ENCODE measurements at places on chromosomes 2 and 18. TPM values are rescaled to one million over a fixed set of nuclear protein-coding genes. Genes with fewer than 3 reads are reported as not detected.
A peak's percentile ranks its signal among the peaks of the same experiment; 100 is the strongest.

LHCGR gene
- total RNA-seq = not detected

GRCh38 chr2:71778936-71779773, 325.8 kb downstream of the DYSF start:
- no peak for DNase-seq

TRABD2A gene
- not detected for total RNA-seq

DNA sequence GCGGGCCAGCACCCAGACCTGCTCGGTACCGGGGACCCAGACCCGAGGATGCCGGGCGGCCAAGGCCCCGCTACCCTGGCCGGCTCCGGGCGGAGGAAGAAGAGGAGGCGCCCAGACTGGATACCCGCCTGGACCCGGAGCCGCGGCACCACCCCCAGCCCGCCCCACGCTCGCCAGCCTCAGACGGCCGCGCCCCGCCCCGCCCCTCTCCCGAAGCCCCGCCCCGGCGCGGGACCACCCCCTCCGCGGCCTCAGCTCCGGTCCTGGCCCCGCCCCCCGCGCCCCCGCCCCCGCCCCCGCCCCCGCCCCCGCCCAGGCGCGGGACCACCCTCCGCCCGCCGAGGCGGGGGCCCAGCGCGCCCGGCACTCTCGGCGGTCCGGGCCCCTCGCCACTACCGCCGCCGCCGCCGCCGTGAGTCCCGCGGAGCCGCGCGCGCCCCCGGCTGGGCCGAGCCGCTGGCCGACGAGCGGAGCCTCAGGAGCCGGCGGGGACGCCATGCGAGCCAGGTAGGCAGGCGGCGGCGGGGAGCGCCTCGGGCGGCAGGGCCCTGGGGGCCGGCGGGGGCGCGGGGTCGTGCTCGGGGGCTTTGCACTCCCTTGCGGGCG, at the start of gene SH3BP4:
SH3BP4 (plus strand) TSS at position 354 of the 606 bp plus-strand sequence. CDS start 82,986 bp downstream, outside the sequence.
- peak; percentile 91 for DNase-seq

DNA sequence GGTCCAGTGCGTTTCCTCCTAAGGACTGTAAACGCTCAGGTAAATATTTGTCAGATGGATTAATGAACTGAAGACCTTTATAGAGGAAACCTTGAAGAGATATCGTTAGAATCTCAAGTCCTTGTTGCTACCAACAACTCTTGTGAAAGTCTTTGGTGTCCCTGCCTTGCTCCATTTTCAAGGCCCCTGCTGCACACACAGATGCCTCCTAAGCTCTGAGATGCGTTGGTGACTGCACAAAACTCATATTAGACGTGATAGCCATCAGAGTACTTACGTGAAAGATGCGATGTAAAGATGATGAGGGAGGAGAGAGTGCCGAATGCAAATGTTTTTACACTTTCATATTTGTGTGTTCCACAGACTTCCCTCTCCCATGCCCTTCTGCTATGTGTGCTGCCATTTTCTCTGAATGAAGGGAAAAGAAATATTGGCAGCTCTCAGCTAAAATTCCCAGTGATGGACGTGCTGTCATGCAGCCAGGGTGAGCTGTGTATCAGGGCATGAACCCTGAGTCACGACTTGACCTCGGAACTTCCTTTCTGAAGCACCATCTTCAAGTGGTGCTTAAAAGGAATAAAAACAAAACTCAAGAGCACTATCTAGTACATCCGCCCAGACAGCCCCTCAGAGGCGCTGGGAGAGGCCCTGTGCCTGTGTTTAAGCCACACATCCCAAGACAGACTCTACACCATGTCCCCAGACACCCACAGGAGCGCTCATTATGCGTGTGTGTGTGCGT, 117.4 kb downstream of the FAM210A start:
- DNase-seq = no peak

REG3A gene
- not detected for total RNA-seq

ALMS1 gene
- 5.0 TPM for total RNA-seq

PCARE gene
- not detected for total RNA-seq

GRCh38 chr2:26731714-26732113, 32.4 kb upstream of the SLC35F6 start:
- no peak for DNase-seq

DNA sequence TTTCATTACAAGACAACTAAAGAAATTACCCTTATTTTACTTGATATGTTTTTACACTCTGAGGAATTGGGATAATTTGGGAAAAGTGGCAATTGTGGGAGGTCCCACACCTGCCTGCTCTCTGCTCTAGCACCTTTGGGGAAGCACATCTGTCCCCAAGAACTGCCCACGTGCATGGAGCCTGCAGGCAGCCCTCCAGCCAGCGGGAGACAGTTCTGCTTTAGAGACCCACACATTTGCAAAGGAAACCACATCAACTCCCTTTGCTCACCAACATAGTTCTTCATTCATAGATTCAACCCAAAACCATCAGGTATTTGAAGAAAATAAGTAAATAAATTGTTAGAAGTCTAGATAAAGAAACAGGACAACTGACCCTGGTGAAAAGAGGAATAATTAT, 239.9 kb upstream of the ID2 start:
- DNase-seq = no peak

- no peak for DNase-seq
These were observed 23.2 kb downstream of the FAM124B start for GRCh38 chr2:224378701-224379097.

ANKRD62 gene
- not detected for total RNA-seq

DNA sequence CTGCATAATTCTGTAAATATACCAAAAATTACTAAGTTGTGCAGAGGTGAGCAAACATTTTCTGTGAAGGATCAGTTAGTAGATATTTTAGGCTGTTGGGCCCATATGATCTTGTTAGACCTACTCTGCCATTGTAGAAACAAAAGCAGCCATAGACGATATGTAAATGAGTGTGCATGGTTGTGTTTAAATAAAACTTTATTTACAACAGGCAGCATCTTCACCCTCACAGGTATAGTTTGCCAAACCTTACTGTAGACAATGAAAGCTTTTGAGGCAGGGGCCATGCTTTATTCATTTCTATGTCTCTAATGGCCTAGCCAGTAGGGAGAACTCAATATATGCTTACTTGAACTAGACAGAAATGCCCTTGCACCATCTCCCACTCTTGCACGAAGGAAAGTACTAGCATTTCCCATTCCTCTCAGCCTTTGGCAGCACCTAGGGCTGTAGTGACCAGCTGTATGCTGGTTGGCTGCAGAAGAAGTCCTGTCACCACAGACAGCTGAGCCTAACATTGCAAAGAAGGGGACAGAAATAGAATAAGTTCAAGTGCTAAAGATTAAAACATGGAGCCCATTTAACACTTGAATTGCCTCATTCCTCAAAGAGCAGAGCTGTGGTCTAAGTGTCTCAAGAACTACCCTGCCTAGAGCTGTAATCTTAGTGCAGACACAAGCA, 305.1 kb upstream of the MGAT5 start:
- DNase-seq = no peak

DNA sequence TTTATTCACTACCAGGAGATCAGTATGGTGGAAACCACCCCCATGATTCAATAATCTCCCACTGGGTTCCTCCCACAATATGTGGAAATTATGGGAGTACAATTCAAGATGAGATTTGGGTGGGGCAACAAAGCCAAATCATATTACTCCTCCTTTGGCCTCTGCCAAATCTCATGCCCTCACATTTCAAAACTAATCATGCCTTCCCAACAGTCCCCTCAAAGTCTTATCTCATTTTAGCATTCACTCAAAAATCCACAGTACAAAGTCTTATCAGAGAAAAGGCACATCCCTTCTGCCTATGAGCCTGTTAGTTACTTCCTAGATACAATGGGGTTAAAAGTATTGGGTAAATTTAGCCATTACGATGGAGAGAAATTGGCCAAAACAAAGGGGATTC, 989.5 kb upstream of the CNTNAP5 start:
- no peak for DNase-seq

TXNDC2 gene
- not detected for total RNA-seq

SGPP2 gene
- 0.25 TPM for total RNA-seq

DNA sequence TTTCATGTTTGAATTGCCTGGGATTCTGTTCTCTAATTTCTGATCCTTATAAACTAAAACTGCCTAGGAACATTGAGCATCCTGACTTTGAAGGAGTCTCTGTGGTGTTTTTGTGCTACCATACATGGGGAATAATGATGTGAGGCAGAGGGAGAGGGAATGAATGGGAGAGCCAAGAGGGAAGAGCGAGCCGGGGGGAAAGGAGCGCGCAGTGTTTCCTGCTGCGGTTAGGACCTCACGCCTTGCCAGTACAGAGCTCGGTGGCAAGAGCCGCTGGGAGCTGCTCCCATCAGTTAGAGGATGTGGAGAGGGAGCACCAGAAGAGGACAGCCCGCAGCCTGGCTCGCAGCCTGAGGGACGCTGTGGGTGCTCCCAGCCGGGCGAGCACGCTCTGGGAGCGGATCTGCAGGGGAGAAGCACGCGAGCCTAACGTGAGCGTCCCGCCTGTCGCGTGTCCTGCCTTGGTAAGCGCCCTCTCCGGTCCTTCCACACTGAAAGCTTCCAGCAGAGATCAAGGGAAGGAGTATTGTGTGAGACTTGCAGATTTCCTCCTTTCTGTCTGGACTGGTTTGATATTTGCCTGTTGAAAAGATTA, 114.7 kb downstream of the FAM210A start:
- DNase-seq = no peak

- no peak for DNase-seq
These were observed 356.9 kb downstream of the SETBP1 start for GRCh38 chr18:45037618-45038017.

ALK gene
- 0.04 TPM for total RNA-seq

CD226 gene
- 2.6 TPM for total RNA-seq

- DNase-seq = peak; percentile 76
These were observed 36.3 kb downstream of the HS6ST1 start for GRCh38 chr2:128282246-128282975.

SPATA3 gene
- total RNA-seq = not detected

- no peak for DNase-seq
These were observed 6.0 kb downstream of the LHCGR start for GRCh38 chr2:48749291-48750127.

DNA sequence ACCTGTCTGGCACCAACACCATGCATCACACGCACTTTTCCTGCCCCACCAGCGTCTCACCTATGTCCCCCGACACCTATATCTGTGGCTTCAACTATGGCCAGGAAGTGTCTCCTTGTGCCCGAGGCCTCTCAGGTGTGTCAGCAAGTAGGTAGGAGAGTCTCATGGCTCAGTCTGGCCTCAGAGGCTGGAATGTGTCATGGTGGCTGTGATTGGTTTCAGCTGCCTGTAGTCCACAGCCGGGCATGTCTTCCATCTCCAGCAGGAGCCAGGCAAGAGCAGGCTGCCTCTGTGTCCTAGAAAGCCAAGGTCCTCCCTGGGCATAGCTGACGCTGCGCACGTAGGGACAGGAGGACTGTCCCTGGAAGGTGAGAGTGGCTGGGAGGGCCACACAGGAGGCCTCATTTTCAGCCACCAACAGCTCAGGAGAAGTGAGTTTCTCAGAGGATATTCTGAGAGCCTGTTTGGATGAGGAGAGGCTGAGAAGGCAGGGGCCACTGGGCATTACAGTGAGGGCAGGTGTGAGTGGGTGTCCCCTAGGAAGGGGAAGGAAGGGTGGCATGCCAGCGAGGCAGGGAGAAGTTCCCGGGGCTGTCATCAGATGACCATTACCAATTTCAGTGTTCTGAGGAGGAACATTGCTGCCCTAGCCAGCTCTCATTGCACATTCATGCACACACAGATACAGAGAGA, 47.2 kb downstream of the SDC1 start:
- DNase-seq = peak; percentile 52

REG1B gene
- not detected for total RNA-seq

ST8SIA3 gene
- 0.06 TPM for total RNA-seq

TUBA4A gene
- 83.4 TPM for total RNA-seq

DNA sequence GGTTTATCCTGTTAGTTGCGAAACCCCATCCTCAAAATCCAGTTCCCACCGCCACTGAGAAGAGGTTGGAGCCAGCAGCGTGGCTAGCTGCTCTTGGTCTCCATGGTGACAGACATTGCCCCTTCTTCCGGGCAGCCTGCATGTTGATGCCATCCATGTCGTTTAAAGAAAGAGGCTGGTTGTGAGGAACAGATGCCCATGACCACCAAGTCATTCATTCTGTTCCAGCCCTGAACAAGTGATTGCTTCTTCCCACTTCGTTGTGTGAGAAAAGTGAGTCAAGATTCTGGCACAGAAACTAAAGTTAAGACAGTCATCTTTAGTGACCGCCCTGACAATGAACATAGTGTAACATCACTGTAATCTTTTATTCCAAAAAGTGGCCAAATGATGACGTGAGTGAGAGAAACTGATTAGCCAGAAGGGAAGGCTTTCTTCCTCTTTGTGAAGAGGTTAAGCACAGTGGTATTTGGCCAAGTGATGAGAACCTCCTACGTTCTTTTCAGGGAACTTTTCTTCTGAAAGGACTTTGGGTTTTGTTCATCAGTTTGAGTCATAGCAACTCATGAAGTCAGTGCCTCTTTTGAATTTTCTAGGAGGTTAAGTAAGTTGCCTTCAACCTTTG, 272.5 kb downstream of the GALR1 start:
- no peak for DNase-seq

DNA sequence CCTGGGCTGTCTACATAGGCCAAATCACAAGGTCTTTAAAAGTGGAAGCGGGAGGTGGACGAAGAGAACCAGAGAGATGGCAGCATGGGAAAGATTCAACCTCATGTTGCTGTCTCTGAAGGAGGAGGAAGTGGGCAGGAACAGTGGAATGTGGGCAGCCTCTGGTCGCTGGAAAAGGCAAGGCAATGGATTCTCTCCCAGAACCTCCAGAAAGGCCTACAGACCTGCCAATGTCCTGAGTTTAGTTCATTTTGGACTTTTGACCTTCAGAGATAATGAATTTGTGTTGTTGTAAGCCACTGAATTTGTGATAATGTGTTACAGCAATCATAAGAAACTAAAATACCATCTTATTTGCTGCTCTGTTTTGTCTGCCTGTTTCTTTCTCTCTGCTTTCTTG, 122.5 kb downstream of the RNF152 start:
- DNase-seq = no peak

PLEK gene
- 14.8 TPM for total RNA-seq

SIX3 gene
- total RNA-seq = not detected

DNA sequence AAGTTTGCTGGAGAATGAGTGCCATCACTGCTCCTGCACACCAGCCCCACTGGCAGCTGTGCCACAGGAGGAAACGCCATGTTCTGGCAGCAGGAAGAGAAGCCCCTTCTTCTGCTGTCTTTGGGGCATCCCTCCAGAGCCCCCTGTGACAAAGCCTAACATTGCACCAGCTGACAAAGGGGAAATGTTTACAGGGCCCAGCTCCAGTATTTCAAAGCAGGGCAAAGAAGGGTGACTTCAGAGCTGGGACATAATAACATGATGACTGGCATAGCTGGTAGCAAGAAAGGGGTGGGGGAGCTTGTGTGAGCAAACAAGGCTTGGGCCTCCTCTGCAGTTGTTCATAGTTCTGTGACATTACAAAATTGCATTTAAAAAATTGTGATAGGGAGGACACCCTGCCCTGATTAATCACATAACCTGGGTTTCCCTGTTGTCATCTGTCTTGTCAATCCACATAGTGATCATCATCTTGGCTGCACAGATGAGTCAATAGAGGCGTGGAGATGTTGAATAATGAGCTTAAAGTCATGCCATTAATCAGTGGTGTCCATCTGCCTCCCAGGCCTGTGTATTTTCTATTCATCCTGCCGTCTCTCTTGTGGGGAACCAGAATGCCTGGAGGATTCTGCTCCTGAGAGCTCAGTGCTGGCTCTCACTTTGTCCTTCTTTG, 29.1 kb upstream of the PDIA6 start:
- no peak for DNase-seq

Measured in right lobe of liver (tissue), 6 donors.